Upper lobe of left lung (tissue), 6 donors: ENCODE measurements at places on chromosomes 13 and 19. TPM values are rescaled to one million over a fixed set of nuclear protein-coding genes. Genes with fewer than 3 reads are reported as not detected.

Gene HNRNPA1L2
- 3.0 TPM for total RNA-seq

DNA sequence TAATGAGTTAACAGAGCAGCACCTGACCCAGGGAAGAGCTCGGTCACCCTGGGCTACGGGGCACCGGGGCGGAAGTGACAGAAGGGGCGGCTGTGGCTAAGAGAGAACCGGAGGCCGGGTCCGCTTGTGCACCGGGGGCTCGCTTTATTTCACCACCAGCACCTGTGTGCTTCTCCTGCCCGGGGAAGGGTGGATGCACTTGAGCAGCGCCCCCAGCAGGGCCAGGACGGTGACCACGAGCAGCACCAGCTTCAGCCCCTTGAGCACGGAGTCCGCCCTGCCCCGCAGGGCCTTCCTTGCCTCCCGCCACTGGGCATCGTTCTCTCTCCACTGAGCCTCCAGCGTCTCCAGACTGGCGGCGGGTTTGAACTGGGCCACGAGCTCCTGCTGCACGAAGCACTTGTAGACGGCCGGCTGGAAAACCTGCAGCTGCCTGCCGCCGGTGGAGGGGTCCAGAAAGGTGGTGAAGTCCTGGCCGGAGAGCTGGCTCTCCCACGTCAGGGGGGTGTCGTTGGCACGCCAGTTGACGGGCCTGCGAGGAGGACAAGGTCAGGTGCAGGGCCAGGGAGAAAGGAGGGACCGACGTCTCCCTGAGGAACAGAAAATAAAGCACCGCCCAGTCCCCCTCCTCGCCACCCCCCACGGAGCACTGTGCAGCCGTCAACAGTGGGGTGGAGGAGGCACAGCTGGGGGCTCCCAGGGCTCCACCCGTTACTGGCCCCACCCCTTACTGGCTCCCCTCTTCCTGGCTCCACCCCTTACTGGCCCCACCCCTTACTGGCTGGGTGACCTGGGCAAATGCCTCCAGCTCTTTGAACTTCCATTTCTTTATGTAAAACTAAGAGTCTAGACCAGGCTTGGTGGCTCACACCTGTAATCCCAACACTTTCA is 3.6 kb downstream of the FAM187B start:
- peaks cover 20% of the 10 kb centered on the region for H3K4me1 ChIP-seq
- no peak overlapping the region for H3K27ac ChIP-seq
- H3K36me3 ChIP-seq: no peaks in the 10 kb centered on the region
- peak overlapping the region; percentile 15 for H3K4me3 ChIP-seq

Gene HPN
- total RNA-seq: 23.4 TPM

DNA sequence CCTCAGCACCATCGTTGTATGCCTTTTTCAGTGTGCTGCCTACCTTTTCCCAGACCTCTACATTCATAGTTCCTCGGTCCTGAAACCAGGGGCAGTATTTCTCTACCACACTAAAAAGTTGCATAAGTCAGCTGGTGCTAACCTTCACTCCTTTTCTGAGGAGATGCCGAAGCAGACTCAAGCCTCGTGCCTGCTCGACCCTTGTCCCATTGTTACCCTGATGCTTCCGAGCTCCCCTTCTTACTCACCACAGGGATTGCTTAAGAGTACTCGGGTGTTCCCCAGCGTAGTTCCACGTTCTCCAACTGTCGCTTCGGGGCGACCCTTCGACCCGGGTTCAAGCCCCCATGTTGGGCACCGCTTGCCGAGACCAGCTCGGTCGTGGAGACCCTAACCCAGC is 19.0 kb upstream of the IL17D start:
- H3K4me1 ChIP-seq: no peaks in the 10 kb centered on the region
- H3K4me3 ChIP-seq: no peak overlapping the region
- H3K27me3 ChIP-seq: no peaks in the 10 kb centered on the region
- no peak overlapping the region for H3K27ac ChIP-seq
- peaks cover 7% of the 10 kb centered on the region for H3K36me3 ChIP-seq
- no peak for DNase-seq

- H3K4me3 ChIP-seq: no peak overlapping the region
- H3K27ac ChIP-seq: no peak overlapping the region
- no peaks in the 10 kb centered on the region for H3K4me1 ChIP-seq
- H3K36me3 ChIP-seq: no peaks in the 10 kb centered on the region
- H3K27me3 ChIP-seq: no peaks in the 10 kb centered on the region
Measured at GRCh38 chr19:43354305-43354627, 780 bp downstream of the CD177 start.

DNA sequence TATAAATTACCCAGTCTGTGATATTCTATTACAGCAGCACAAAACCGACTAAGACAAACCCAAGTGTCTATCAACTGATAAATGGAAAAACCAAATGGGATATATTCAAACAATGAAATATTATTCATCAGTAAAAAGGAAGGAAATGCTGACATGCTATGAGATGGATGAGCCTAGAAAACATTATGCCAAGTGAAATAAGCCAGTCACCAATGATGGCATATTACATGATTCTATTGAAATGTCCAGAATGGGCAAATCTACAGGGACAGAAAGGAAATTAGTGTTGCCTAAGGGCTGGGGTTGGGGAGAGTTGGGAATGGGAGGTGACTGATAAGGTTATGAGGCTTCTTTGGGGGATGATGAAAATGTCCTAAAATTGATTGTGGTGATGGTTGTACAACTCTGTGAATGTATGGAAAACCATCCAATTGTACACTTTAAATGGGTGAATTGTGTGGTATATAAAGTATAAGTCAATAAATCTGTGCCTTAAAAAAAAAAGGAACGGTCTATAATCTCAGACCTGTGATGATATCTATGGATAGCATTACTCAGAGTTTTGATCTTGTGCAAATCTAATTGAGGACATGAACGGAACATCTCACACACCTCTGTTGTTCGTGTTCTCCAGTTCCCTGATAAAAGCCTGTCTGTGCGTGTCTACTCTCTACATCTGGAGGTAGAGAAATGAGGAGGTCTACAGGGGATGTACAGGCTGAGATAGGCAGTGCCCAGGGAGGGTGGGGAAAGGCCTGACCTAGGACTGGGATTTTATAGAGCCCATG is 49.0 kb downstream of the TNFRSF19 start:
- peaks cover 7% of the 10 kb centered on the region for H3K4me1 ChIP-seq
- no peaks in the 10 kb centered on the region for H3K36me3 ChIP-seq
- no peaks in the 10 kb centered on the region for H3K27me3 ChIP-seq
- no peak overlapping the region for H3K27ac ChIP-seq
- H3K4me3 ChIP-seq: no peak overlapping the region
- no peak for DNase-seq

- no peaks in the 10 kb centered on the region for H3K4me1 ChIP-seq
- H3K36me3 ChIP-seq: no peaks in the 10 kb centered on the region
- no peak overlapping the region for H3K27ac ChIP-seq
- H3K4me3 ChIP-seq: no peak overlapping the region
Measured at GRCh38 chr13:79440958-79441528, 35.0 kb upstream of the RBM26 start.

GRCh38 chr13:80901111-80901510 is 560.2 kb upstream of the SPRY2 start:
- H3K36me3 ChIP-seq: no peaks in the 10 kb centered on the region
- H3K4me3 ChIP-seq: no peak overlapping the region
- no peak overlapping the region for H3K27ac ChIP-seq
- H3K4me1 ChIP-seq: no peaks in the 10 kb centered on the region

Gene PLIN5
- 18.7 TPM for total RNA-seq

GRCh38 chr13:43266936-43267615 is 243.7 kb downstream of the DNAJC15 start:
- DNase-seq: no peak
- H3K27me3 ChIP-seq: no peaks in the 10 kb centered on the region
- H3K4me3 ChIP-seq: no peak overlapping the region

DNA sequence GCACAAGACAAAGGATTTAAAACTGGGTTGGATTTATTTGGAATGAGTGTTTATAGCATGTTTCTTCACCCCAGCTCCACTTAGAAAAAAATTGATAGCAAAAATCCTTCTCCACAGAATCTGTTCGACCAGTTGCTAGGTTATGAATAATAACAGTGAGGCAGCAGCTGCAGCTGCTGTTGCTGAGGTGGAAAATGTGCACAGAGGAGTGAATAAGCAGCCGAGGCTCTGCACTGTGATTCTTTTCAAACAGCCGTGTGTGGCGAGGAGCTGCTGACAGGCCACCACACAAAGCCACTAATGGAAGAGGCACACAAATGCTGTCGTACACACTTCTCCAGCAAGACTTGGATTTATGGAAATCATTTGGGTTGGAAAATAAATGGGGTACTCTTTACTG is 6.4 kb upstream of the RASL11A start:
- no peaks in the 10 kb centered on the region for H3K27me3 ChIP-seq
- H3K4me1 ChIP-seq: peaks cover 19% of the 10 kb centered on the region
- H3K36me3 ChIP-seq: peaks cover 11% of the 10 kb centered on the region
- DNase-seq: no peak
- H3K27ac ChIP-seq: no peak overlapping the region
